Globus pallidus (tissue), 1 donor: ENCODE measurements at places on chromosomes 12 and 14.

GRCh38 chr12:50999093-50999492 lies 27.1 kb downstream of the SLC11A2 start:
- DNase-seq = no peak

DNA sequence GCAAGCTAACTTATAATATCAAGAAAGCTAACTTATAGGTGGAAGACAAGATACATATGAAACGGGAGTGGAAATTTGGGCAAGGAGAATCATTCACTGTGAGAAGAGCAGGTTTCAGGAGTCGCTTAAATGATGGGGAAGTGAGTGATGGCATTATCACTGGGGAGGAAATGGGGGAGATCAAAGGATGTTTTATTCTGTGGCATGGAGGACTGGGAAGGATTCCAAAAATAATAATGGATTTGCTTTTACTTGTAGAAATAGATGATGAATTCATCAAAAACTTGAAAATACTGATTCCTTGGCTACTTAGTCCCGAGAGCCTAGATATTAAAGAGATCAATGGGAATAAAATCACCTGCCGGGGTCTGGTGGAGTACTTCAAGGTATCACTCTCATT lies 47.8 kb downstream of the SAV1 start:
- DNase-seq = no peak

- peak; percentile 76 for DNase-seq
Measured at GRCh38 chr12:50103767-50104321, at the start of gene GPD1. GPD1 (plus strand) TSS chr12:50104008; CDS start chr12:50104051, 43 bp downstream.

DNA sequence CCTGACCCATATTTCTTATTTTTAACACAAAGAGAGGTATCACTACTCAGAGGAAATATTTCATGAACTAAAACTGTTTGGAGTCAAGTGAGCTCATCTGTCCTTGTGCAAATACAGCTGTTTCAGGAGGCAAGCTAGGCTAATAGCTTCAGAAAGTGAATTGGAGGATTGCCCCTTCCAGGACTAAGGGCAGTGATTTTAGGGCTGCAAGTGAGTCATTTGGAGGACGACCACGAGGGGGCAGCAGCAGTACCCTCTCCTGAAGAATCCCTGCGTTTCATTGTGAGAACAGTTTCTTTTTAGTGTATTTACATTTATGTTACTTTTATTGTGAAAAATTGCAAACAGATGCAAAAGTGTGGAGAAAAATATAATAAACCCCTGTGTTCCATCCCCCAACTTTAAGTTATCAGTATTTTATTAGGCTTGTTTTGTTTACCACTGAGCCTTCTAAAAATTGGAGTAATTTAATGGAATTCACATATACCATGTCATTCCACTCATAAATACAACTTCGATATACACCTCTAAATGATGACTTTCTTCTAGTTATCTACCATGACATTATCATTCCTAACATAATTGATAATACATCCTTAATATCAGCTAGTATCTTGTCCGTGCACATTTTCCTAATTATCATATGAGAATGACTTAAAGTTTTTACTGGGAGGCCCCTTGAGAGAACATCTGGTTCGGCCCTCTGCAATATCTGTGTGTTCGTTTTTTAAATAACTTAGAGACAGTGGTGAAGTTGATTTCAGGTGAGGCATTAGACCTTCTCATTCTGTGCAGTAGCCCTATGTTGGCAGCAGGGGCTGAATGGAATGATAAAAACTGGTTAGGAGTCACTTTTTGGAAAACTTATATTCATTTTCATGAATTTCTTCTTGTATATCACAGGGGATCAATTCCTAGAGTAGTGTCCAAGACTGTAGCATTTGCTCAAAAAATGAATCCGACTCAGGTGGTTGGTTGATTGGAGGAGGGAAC lies 13.7 kb downstream of the FOXJ2 start:
- DNase-seq = peak; percentile 66

DNA sequence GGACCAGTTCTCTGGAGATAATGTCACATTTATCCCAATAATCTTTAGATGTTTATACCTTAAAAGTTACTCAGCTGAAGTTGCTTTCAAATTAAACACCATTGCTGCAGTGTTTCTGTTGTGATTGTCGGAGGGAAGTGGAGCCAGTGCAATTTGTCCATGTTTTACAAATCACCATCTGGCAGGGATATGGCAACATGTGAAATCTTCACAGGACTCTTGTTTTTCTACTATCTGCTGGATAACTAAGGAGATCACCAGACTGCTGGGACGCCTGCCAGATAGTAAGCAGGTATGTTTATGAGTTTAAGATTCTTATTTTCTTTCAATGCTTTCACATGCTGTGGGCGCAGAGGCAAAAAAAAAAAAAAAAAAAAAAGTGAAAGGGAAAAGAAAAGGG lies 100.3 kb upstream of the SOX5 start:
- DNase-seq = no peak

- DNase-seq = no peak
Measured at GRCh38 chr12:98238515-98239130, 276.8 kb upstream of the TMPO start.

GRCh38 chr12:47781479-47782371 lies 8.7 kb downstream of the SLC48A1 start:
- DNase-seq = no peak

DNA sequence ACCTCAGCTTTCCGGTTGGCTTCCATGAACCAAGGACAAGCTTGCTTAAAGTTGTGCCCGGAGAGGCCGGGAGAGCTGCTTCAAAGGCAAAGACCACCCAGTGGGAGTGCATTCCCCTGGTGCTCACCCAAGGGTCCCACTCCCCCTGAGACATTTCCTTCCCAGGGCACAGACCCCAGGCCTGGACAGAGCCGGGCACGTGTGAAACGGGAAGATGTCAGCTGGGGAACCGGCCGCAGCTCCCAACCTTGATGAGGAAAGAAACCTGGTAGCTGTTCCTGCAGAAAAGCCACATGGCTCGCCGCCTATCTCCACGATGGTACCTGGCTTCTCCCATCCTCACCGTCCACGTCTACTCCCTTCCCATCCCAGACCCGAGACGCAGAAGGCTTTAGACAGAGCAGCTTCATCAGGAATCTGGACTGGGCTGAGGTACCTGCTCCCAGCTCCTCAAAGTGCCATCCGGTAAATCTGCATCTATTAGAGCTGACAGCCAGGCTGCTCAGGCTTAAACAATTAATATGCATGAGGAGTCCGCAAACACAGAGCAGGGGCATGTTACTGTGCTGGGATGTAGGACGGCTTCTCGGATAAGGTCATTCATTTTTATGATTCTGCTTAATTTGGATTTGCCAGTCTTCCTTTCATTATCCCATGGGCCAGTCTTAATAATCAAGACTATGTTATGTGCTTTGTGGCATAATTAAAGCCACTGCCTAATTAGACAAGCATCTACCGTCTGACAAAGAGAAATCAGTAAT lies 53.1 kb downstream of the GALNT9 start:
- no peak for DNase-seq

DNA sequence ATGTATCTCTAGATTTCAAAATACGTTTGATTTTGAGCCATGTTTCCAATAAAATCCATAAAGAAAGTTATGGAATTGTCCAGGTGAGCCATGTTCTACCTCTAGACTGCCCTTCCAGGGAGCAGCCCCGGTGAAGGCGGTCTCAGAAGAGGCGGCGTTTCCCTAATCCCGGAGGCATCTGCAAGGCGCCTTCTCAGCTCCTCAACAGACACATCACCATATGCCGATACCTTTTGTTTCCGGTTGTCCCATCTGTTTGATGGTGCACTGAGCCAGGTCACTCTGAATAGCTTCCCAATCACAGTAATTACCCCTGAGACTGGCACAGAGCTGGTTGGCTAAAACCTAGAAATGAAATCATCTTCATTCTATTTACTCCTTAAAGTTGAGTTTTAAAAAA lies 305.5 kb upstream of the FKBP4 start:
- no peak for DNase-seq

DNA sequence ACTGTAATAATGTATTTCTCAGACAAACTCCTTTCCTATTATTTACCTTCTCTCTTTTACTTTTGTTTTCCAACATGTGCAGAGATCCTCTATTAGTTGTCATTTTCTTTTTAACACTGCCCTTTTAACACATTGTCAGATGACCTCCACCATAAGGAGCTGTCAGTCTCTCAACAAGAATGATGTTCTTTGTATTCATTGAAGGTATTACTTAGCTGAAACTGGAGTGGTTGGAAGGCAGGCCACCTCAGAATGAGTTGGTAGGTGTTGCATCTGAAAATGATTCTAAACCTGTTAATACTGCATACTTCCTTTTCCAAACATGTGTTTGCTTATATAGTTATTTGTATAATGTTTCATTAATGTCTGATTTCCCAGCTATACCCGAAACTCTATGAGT lies 16.9 kb downstream of the TMEM117 start:
- DNase-seq = no peak

GRCh38 chr12:21472197-21472823 lies 29.1 kb downstream of the RECQL start:
- no peak for DNase-seq

DNA sequence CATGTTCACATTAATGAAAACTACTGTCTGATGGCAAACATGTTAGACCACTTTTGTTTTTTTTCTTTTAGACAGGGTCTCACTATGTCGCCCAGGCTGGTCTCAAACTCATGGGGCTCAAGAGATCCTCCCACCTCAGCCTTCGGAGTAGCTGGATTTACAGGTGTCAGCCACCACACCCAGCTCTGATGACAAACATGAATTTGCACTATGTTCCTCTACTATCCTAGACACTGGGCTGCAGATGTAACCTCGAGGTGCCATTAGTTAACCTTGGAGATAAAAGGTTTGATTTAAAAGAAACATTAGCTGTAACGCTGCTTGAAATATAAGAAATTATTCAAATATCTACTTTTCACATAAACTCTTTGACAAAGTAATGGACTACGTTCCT lies 8.1 kb downstream of the VPS37B start:
- DNase-seq = no peak

- no peak for DNase-seq
Measured at GRCh38 chr14:61212546-61212945, 68.6 kb downstream of the TMEM30B start.

GRCh38 chr12:20885552-20885951 lies 75.0 kb downstream of the SLCO1B3 start:
- no peak for DNase-seq

DNA sequence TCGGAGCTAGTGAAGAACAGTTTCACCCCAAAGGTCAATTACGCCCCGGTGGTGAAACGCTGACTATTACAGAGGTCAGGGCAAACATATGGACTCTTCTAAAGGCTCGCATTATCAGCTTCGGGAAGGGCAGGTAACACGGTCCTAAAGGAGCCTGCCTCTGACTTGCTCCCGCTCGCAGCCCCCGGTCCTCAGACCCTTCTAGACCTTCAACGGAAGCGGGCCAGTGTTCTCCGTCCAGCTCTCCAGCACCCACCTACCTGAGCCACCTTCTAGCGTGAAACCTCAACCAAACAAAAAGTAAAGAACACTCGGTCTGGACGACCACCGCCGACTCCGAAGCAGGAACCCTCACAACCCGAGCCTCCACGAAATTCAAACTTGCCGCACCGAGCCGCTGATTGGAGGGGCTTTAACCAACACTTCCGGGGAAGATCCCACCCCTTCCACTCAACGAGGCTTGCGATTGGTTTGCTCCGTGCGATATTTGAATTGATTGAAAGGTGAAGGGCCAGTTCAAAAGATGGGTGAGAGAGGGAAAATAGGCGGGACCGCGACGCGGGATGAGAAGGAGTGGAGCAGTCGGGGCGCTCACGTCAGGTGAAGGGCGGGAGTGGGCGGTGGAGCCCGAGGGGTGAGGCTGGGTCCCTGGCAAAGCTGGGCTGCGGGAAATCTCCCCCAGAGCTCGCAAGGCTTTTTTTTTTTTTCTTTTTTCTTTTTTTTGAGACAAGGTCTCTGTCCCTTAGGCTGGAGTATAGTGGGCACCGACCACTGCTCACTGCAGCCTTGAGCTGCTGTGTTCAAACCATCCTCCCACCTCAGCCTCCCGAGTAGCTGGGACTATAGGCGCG lies at the start of gene DLGAP5:
Gene DLGAP5 (minus strand): TSS at position 383 of the 851 bp plus-strand sequence. CDS start 2,406 bp downstream, outside the sequence.
- DNase-seq = peak; percentile 96
